ENCODE measurements at places on chromosomes 16 and 17.

DNA sequence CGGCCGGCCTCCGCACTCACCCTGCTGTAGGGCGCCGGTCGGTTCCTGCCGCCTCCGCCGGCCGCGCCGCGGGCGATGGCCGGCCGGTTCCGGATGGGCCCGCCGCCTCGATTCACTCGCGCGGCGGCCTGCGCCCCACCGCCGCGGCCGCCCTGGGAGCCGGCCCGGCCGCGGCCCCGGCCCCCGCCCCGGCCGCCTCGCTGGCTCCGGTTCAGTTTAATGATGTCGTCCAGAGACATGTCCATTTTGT, 158 bp downstream of the ALYREF start:
- DNase-seq = no peak

- DNase-seq = no peak
Observed at GRCh38 chr17:49987681-49988441, 7.2 kb downstream of the DLX3 start.

- DNase-seq = peak; percentile 90
Observed at GRCh38 chr16:19822533-19822932, 62.1 kb downstream of the GPRC5B start.

GRCh38 chr16:88003736-88004135, 52.5 kb downstream of the BANP start:
- no peak for DNase-seq

- no peak for DNase-seq
Observed at GRCh38 chr17:19440421-19440820, 29.4 kb downstream of the RNF112 start.

GRCh38 chr17:68581863-68582645, 19.1 kb downstream of the FAM20A start:
- DNase-seq = no peak

- DNase-seq = no peak
Observed at GRCh38 chr16:69182730-69183416, 4.1 kb upstream of the SNTB2 start.

GRCh38 chr16:49755313-49755620, 100.6 kb downstream of the ZNF423 start:
- DNase-seq = no peak

- no peak for DNase-seq
Observed at GRCh38 chr17:51957786-51958185, 200.7 kb downstream of the CA10 start.

DNA sequence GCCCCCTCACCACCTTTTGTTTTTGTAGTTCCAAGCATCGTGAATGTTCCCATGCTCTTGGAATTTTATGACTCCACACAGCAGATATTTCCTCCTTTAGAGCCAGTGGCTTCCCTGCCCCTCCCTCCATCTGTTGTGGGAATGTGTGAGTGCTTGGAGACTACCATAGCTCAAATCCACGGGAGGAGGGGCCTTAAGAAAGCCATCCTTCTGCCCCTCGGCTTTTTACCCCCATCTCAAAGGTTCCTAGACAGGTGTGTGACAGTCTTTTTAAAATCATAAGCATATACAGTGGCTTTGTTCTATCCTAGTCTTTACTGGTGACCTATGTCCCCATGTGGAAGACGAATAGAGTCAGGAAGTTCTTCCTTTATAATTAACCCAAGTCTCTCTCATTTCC, 47.2 kb downstream of the YPEL2 start:
- peak; percentile 95 for DNase-seq

DNA sequence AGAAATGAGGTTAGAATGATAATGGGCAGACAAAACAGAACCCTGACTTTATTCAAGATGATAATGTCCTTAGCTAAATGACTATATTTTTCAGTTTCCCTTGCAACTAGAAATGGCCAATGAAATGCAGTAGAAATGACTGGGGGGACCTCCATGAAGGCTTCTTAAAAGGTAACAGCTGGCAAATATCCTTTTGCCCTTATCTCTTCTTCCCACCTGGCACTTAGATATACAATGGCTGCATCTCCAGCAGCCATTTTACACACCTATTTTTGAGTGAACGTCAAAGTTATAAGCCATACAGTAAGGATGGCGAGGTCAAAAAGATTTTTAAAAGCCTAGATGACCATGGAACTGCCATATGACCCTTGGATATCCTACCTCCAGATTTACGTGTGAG, 39.9 kb downstream of the USP32 start:
- no peak for DNase-seq

- DNase-seq = peak; percentile 32
Observed at GRCh38 chr17:72788950-72789585, 303.4 kb downstream of the SLC39A11 start.

GRCh38 chr17:44848961-44849489, 1.3 kb downstream of the HIGD1B start:
- DNase-seq = no peak

- no peak for DNase-seq
Observed at GRCh38 chr16:83136419-83136818, 509.6 kb downstream of the CDH13 start.

DNA sequence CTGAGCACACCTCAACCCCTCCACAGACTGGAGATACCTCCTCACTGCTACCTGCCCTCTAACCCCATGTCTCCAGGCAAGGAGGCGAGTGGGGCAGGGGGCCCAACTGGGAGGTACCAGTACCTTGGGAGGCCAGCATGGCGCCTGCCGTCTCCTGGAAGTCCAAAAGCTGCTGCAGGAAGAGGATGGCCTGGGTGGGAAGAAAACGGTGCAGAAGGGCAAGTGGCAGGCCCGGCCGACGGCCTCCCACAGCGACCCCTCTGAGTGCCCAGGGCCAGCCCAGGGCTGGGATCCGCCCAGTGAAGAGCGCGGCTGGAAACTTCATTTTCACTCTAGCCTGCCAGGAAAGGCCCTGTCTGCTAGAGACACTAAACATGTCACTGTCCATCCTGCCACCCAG, 8.5 kb downstream of the ZACN start:
- no peak for DNase-seq

GRCh38 chr16:3800477-3801270, 79.8 kb downstream of the CREBBP start:
- DNase-seq = no peak

- DNase-seq = no peak
Observed at GRCh38 chr16:1877804-1878203, 5.8 kb upstream of the MEIOB start.

- peak; percentile 39 for DNase-seq
Observed at GRCh38 chr16:2160915-2161551, 5.5 kb downstream of the TRAF7 start.

DNA sequence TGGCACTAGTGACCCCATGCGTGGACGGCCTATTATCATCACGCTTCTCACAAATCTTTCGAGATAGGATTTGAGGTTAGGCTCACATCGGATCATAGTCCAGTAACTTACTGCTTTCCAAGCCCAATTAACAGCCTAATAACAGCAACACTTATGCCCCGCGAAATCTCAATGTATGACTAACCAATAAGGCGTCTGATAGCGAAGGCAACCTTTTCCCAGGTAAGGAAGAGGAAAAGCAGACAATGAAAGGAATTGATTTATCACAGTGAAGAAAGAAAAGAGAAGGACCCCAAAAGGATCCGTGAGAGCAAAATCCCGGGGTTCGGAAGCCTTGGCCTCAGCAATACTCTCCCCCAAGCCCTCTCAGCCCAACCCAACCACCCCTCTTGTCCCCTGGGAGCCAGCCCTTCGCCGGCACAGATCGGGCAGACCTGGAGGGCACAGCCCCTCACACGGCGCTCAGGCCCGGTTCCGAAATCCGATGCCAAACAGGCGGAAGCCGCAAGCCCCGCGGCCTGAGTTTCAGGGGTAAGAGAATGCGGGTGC, 534 bp downstream of the GPATCH8 start:
- peak; percentile 31 for DNase-seq

- DNase-seq = no peak
Observed at GRCh38 chr17:78419970-78420815, 41.7 kb downstream of the PGS1 start.

DNA sequence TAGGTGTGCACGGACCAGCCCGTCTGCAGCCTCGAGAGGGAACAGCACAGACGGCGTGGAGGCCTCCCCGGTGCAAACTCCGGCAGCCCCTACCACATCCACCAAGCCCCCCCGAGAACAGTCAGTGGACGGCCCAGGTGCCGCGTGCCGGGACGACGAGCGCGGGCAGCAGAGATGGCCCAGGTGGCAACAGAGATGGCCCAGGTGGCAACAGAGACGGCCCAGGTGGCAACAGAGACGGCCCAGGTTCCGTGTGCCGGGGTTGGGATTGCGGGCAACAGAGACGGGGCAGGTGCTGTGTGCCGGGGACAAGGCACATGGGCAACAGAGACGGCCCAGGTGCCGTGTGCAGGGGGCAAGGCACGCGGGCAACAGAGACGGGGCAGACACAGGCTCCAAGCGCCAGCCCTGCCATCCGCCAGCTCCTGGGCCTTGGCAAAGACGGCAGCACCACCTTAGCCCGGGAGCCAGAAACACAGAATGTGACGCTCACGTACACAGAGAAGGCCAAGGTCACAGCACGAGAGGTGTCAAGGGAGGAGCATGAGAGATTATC, 31.1 kb downstream of the RPH3AL start:
- no peak for DNase-seq

- no peak for DNase-seq
Observed at GRCh38 chr17:4584101-4584916, at the start of gene SMTNL2. Gene SMTNL2, plus strand, starts transcription at chr17:4584529. Its CDS starts 77 bp downstream, at chr17:4584606.

- DNase-seq = peak; percentile 79
Observed at GRCh38 chr16:25097276-25097975, 14.1 kb upstream of the LCMT1 start.

GRCh38 chr16:57299719-57300386, 15.4 kb upstream of the PLLP start:
- DNase-seq = peak; percentile 95

GRCh38 chr17:35841505-35841904, 27.2 kb downstream of the HEATR9 start:
- DNase-seq = peak; percentile 93

- no peak for DNase-seq
Observed at GRCh38 chr16:797120-797420, 3.5 kb downstream of the GNG13 start.

Measured in amniotic epithelial cell (primary cell).